ENCODE measurements at places on chromosomes 6 and 20. TPM values are rescaled to one million over a fixed set of nuclear protein-coding genes. Genes with fewer than 3 reads are reported as not detected.

Gene CRISP2
- not detected for total RNA-seq

Gene SLC26A8
- total RNA-seq = under 0.01 TPM

Gene CTSZ
- total RNA-seq = 84.9 TPM

Gene FAM83C
- not detected for total RNA-seq

Gene MAP3K5
- 5.9 TPM for total RNA-seq

Gene ZFP57
- total RNA-seq = 2.7 TPM

Gene VSX1
- total RNA-seq = not detected

Gene MEI4
- not detected for total RNA-seq

Gene FAM209B
- not detected for total RNA-seq

Gene NMBR
- 0.37 TPM for total RNA-seq

Gene MOCS1
- total RNA-seq = 12.5 TPM

Gene SLC22A7
- not detected for total RNA-seq

Gene HDAC2
- 40.8 TPM for total RNA-seq

Gene MUC21
- not detected for total RNA-seq

Gene C6orf47
- total RNA-seq = 15.8 TPM

Gene RIN2
- total RNA-seq = 30.1 TPM

Gene SSTR4
- total RNA-seq = not detected

Gene DEFB132
- total RNA-seq = not detected

Gene PRDM1
- 1.1 TPM for total RNA-seq

Gene PKHD1
- not detected for total RNA-seq

Gene EDN3
- not detected for total RNA-seq

Gene NNAT
- not detected for total RNA-seq

Gene GPSM3
- total RNA-seq = 1.1 TPM

Gene HELZ2
- total RNA-seq = 35.6 TPM

Gene LTB
- not detected for total RNA-seq

Gene KCNG1
- 5.5 TPM for total RNA-seq

Gene UBE2V1
- 96.3 TPM for total RNA-seq

Gene OXT
- total RNA-seq = 0.39 TPM

Gene ETV7
- total RNA-seq = 0.20 TPM

Gene SLC17A2
- not detected for total RNA-seq

Gene SLC32A1
- total RNA-seq = not detected

Gene DOK5
- total RNA-seq = 5.3 TPM

Gene PNPLA1
- not detected for total RNA-seq

Gene TCFL5
- 15.4 TPM for total RNA-seq
